Keratinocyte (primary cell): ENCODE measurements at places on chromosomes 7 and 10. TPM values are rescaled to one million over a fixed set of nuclear protein-coding genes. Genes with fewer than 3 reads are reported as not detected.

MLXIPL gene
- polyA plus RNA-seq = 0.05 to 0.14 TPM (median 0.05 TPM) in 3 replicates

SLC25A28 gene
- 35.7 to 70.4 TPM (median 52.3 TPM) in 3 replicates for polyA plus RNA-seq

FAM221A gene
- polyA plus RNA-seq = 0.71 to 0.93 TPM (median 0.73 TPM) in 3 replicates

OR6B1 gene
- not detected in 3 replicates for polyA plus RNA-seq

SFRP4 gene
- polyA plus RNA-seq = not detected in 3 replicates

MEOX2 gene
- not detected in 3 replicates for polyA plus RNA-seq

HOXA4 gene
- 0.40 to 1.8 TPM (median 1.5 TPM) in 3 replicates for polyA plus RNA-seq

SPDYE18 gene
- 0.08 TPM in 1 of 3 replicates, not detected in the others for polyA plus RNA-seq

RADIL gene
- 0.09 TPM in 1 of 3 replicates, not detected in the others for polyA plus RNA-seq

WEE2 gene
- polyA plus RNA-seq = not detected in 3 replicates

WDFY4 gene
- polyA plus RNA-seq = 0.02 to 0.04 TPM (median 0.04 TPM) in 3 replicates

CCM2 gene
- 44.8 to 70.0 TPM (median 57.5 TPM) in 3 replicates for polyA plus RNA-seq

CDC14C gene
- not detected in 3 replicates for polyA plus RNA-seq

ANKRD1 gene
- polyA plus RNA-seq = 0.06 to 0.07 TPM (median 0.07 TPM) in 3 replicates

OR2A1 gene
- polyA plus RNA-seq = not detected in 3 replicates

NUTM2D gene
- polyA plus RNA-seq = 2.5 to 4.8 TPM (median 3.9 TPM) in 3 replicates

EPDR1 gene
- polyA plus RNA-seq = 0.02 to 0.04 TPM in 2 of 3 replicates, not detected in the other

TRIM24 gene
- polyA plus RNA-seq = 6.0 to 7.9 TPM (median 6.5 TPM) in 3 replicates

GRK5 gene
- 3.6 to 12.2 TPM (median 7.6 TPM) in 3 replicates for polyA plus RNA-seq

TFPI2 gene
- polyA plus RNA-seq = 46.0 to 138 TPM (median 87.2 TPM) in 3 replicates

PWWP2B gene
- polyA plus RNA-seq = 3.1 to 6.5 TPM (median 3.8 TPM) in 3 replicates

LGI1 gene
- polyA plus RNA-seq = not detected in 3 replicates

SEMA3C gene
- 142 to 200 TPM (median 190 TPM) in 3 replicates for polyA plus RNA-seq

TEX47 gene
- not detected in 3 replicates for polyA plus RNA-seq

XRCC2 gene
- 0.86 to 3.8 TPM (median 2.0 TPM) in 3 replicates for polyA plus RNA-seq

POT1 gene
- 12.9 to 36.6 TPM (median 23.8 TPM) in 3 replicates for polyA plus RNA-seq

NEURL1 gene
- 0.02 to 0.12 TPM (median 0.03 TPM) in 3 replicates for polyA plus RNA-seq

ANKRD7 gene
- polyA plus RNA-seq = 0.10 to 0.32 TPM (median 0.26 TPM) in 3 replicates

SYT15 gene
- polyA plus RNA-seq = 0.07 to 0.16 TPM (median 0.13 TPM) in 3 replicates

IGF2BP3 gene
- 13.8 to 22.3 TPM (median 18.9 TPM) in 3 replicates for polyA plus RNA-seq

FAM25G gene
- 3.9 to 23.2 TPM (median 10.6 TPM) in 3 replicates for polyA plus RNA-seq

CYTH3 gene
- 23.9 to 34.4 TPM (median 28.4 TPM) in 3 replicates for polyA plus RNA-seq

CHCHD3 gene
- polyA plus RNA-seq = 40.7 to 73.4 TPM (median 59.2 TPM) in 3 replicates

TMEM26 gene
- not detected in 3 replicates for polyA plus RNA-seq

PNLIPRP1 gene
- not detected in 3 replicates for polyA plus RNA-seq

ADIRF gene
- 136 to 164 TPM (median 157 TPM) in 3 replicates for polyA plus RNA-seq

PRLHR gene
- not detected in 3 replicates for polyA plus RNA-seq

WDR86 gene
- polyA plus RNA-seq = not detected in 3 replicates

SPDYE2B gene
- polyA plus RNA-seq = not detected in 3 replicates

ECHDC3 gene
- polyA plus RNA-seq = 3.0 to 4.9 TPM (median 3.5 TPM) in 3 replicates

SFTPA2 gene
- not detected in 3 replicates for polyA plus RNA-seq

TACR2 gene
- polyA plus RNA-seq = 0.05 to 0.11 TPM (median 0.07 TPM) in 3 replicates

CYP2C19 gene
- polyA plus RNA-seq = 0.03 TPM in 1 of 3 replicates, not detected in the others

ELFN1 gene
- polyA plus RNA-seq = 0.03 to 0.36 TPM in 2 of 3 replicates, not detected in the other

TFR2 gene
- 0.07 to 0.21 TPM (median 0.12 TPM) in 3 replicates for polyA plus RNA-seq

FAM200A gene
- 5.5 to 7.6 TPM (median 5.7 TPM) in 3 replicates for polyA plus RNA-seq

FAM107B gene
- polyA plus RNA-seq = 2.4 to 8.7 TPM (median 8.2 TPM) in 3 replicates

NODAL gene
- 0.30 to 0.46 TPM (median 0.45 TPM) in 3 replicates for polyA plus RNA-seq

TAS2R16 gene
- polyA plus RNA-seq = not detected in 3 replicates

CALCR gene
- not detected in 3 replicates for polyA plus RNA-seq

ZKSCAN5 gene
- 7.4 to 8.4 TPM (median 8.4 TPM) in 3 replicates for polyA plus RNA-seq

PDE6C gene
- not detected in 3 replicates for polyA plus RNA-seq

PHYHIPL gene
- 0.02 to 0.12 TPM (median 0.09 TPM) in 3 replicates for polyA plus RNA-seq

OR2A5 gene
- not detected in 3 replicates for polyA plus RNA-seq

PSMC2 gene
- polyA plus RNA-seq = 144 to 240 TPM (median 215 TPM) in 3 replicates

FOXK1 gene
- 4.0 to 9.6 TPM (median 4.4 TPM) in 3 replicates for polyA plus RNA-seq

OR13A1 gene
- polyA plus RNA-seq = 0.03 TPM in 1 of 3 replicates, not detected in the others

SLC29A4 gene
- 0.43 to 1.9 TPM (median 0.65 TPM) in 3 replicates for polyA plus RNA-seq
